ENCODE measurements at places on chromosomes 4 and X.

DNA sequence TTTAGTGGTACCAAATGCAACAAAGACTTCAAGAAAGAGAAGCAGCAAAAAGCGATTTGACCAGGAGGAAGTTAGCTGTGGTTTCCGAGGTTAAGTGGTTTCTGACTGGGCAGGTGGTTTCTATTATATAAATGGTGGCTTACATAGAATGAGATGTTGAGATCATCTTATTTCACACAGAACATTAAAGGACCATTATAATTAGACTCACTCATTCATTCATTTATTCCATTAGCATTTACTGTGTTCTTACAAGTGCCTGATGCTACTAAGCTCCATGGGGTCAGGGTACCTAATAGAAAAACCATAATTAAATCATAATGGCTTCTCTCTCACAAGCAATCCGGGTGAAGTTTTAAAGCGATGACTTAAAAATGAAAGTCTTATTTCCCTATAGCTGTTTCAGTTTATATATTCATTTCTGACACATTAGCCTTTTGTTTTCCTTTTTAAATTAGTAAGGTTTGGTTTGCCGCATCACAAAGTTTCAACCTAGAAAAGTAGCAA is 10.6 kb downstream of the TSPAN6 start:
- peak; percentile 3 for DNase-seq

DNA sequence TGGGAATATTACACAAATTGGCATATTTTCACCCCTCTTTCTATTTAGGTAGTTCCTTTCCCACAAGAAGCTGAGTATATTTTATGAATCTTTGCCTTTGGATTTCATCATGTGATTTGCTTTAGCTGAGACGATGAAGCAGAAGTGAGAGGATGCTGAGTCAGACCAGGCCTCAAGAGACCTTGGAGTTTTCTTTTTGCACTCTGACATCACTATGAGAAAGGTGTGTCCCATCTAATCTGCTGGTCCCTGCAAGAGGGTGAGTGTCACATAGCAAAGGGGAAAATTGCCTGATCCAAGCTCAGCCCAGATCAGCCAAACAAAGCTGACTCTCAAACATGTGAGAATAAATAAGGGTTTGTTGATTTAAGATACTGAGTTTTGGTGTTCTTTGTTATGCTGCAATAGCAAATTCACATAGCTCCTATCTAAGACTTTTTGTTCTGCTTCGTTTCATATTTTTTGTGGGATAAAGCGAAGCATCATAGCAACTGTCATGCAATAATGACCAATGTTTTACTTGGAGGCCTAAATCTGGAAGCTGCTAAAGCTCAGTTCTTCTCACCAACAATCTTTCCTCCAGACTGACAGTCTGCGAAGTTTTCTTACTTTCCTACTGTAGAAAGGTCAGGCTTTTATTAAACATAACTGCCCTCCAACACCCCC is 176.9 kb downstream of the PDHA2 start:
- no peak for DNase-seq

GRCh38 chr4:58776627-58777026 is 1666.4 kb upstream of the IGFBP7 start:
- DNase-seq = no peak

DNA sequence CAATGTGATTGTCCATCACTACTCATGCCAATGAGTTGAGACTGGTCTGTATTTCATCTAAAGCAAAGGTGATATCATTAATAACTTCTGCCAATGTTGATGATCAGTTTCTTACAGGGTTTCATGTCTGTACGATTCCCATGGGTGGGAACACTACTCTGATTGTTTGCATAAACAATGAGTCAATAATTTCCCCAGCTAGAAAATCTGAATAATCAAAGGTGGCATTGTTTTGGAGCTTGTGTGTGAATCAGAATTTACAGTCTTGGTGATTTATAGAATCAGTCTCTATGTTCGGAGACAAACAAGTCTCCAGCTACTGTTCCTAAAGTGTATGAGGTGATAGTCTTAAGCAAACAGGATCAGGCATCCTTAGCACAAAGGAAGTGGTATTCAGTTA is 35.5 kb upstream of the PARM1 start:
- DNase-seq = no peak

DNA sequence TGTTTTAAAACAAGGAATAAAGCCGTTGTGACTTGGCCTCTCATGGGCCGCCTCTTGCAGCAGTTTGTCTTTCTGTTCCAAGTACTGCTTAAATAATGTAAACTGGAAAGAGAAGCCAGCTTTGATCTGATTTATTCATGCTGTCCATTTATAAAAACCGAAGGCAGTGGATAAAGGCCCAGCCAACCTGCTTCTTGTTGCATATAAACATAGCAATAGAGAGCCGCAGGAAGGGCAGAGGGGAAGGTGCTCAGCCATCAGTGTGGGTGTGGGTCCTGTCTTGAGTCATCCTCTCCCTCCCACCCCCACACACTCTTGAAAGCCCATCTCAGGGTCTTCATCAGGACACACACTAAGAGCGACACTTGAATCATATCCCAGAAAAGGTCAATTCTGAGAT is 187.9 kb upstream of the FAM9B start:
- DNase-seq = no peak

DNA sequence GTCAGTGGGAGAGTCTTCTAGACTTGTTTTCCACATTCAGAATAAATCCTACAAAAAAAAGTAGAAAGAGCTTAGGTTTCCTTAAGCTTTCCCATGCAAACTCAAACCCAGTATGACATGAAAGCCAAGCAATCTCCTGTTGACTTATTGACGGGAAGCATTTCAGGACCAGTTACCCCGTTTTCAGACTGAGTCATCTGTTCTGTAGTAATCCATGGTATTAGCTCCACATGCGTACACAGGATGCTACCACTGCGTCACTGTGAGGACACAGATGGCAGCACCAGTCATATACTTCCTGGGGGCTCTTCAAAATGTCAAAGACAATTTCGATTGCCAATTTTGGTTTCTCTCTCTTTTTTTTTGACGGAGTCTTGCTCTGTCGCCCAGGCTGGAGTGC is 224.9 kb upstream of the MAD2L1 start:
- no peak for DNase-seq

DNA sequence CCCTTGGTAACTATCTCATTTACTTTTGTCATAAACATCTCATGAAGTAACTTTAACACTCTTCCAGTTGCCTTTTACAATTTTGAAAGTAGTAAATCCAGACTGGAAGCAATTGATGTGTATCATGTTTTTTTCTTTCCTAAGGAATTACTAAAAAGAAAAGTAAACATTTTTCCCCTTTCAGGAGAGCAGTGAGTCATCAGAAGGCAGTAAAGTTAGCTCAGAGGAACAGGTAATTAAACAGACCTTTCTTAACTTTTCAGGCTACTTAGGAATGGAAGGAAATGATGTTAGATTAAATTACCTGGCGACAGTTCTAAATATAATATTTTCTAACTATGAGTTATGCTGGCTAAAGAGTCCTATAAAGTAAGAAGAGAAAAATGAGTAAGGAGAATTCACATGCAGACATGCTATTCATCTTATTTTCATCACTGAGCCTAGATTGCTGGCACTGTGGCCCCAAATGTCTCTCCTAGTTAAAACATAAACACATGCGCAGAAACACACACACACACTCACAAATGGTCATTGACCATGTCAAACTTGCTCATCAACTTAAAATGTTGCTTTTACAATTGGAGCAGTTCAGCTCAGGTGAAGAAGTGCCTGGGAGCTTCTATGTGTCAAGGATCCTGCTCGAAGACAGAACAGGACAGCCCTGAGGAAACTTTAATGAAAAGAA is 9.3 kb downstream of the DMP1 start:
- DNase-seq = no peak

DNA sequence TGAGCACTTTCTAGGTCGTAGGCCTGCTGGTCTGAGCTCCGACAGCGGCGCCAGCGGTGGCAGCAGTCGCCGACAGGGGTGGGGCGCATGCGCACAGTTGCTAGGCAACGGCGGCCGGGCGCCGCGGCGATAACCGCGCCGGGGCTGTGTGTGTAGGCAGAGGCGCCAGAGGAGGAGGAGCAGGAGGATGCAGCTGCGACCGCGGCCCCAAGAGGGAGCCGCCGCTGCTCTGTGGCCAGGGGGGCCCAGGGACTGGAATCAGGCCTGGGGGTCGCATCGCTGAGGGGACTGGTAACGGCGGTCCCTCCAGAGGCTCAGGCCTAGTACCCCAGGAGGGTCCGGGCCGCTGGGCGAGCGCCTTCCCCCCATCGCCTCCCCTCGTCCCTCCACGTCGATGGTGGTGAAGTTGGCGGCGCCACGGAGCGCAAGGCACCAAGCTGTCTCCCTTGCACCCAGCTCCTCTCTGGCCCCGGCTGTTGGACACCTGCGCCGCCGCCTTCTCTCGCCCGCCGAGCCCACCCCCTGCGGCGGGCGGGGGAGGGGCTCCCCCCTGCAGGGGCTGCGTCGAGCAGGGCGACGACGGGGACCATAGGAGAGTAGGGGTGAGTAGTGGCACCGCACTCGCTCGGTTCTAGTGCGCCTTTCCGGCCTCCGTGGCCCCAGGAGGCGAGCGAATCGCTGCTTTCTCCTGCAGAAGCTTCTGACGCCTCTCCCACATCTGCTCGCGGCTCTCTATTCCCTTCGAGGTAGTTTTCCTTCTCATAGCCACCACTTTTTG is 58.6 kb upstream of the ZC4H2 start:
- peak; percentile 85 for DNase-seq

- no peak for DNase-seq
Observed at GRCh38 chr4:110412354-110413065, 63.4 kb upstream of the ENPEP start.

GRCh38 chrX:34140816-34141215 is 8.7 kb upstream of the FAM47A start:
- DNase-seq = no peak

DNA sequence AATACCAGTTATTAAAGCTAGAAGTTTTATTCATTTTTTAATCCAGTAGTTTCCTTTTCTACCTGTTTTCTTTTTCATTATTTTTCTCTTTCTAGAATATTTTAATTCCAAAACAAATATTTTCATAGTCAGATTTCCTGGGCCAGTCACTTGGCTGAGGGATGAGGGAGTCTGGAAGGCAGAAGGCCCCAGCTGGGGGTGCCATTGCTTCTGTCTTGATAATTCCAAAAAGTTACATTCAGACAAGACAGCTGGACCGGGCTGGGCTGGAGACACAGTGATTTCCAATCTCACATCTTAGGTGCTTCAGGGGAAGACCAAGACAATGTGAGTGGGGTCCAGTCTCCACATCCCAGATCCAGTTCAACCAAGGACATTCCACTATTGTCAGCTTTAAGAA is 263.5 kb downstream of the TMA16 start:
- DNase-seq = no peak

DNA sequence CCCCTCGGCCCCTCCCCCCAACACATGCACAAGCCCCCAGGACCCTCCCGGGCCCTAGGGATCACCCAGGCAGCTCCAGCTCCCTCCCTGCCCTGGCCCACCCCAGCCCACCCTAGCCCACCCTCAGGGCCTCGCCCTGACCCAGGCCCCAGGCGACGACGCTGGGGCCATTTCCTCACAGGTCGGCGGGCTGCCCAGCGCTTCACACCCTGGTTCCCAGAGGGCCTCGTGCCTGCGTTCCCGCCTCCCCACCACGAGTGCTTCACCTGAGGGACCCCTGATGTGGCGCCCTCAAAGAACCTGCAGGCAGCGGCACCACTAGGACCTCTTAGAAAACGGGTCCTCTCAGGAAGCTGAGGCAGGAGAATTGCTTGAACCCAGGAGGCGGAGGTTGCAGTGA is 341 bp downstream of the FAM9B start:
- no peak for DNase-seq

- no peak for DNase-seq
Observed at GRCh38 chr4:13546941-13547484, 2.7 kb upstream of the NKX3-2 start.

DNA sequence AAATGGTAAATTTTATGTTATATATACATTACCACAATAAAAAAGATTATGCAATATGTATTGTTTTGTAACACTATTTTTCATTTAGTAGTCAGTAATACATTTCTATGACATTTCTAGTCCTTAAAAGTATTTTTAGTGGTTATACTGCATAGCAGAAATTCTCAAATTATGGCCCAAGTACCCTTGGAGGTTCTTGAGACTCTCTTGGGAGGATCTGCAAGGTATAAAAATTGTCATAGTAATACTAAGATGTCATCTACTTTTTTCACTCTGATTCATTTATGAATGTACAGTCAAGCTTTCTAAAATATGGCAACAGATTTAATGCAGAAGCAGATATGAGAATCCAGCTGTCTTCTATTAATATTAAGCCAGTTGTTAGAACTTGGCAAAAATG is 138.6 kb upstream of the NAP1L5 start:
- DNase-seq = no peak

- DNase-seq = no peak
Observed at GRCh38 chr4:55865228-55865806, 11.9 kb downstream of the EXOC1 start.

- no peak for DNase-seq
Observed at GRCh38 chrX:119481323-119481801, 13.1 kb downstream of the SLC25A5 start.

- DNase-seq = no peak
Observed at GRCh38 chr4:177961761-177962380, 519.6 kb upstream of the AGA start.
